ENCODE measurements at places on chromosomes 7 and 10.
A peak's percentile ranks its signal among the peaks of the same experiment; 100 is the strongest.

DNA sequence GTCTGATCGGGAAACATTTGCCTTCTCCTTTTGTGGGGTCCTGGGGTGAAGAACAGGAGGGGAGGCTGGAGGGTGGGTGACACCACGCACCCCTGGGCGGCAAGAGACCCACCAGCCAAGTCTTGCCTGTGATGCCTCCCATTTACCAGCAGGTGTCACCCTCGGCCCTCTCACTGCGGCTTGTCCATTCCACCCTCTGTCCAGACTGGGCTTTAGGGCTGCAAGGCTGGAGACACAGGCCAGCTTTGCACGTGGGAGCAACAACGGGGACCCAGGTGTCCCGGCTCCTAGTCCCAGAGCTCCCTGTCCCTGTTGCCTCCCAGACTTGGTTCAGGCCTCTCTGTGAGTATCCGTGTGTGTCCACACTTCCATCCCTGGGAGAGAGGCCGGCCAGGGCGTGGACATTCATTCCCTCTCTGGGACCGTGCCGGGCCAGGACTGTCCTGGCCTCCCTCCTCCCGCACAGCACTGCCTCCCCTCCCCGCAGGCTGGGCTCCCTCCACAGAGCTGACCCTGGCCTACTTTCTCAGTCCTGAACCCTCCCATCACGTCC lies 36.2 kb upstream of the GTF2IRD1 start:
- DNase-seq, result peak; percentile 63

- DNase-seq, result no peak
Observed at GRCh38 chr10:26478061-26478460, 39.9 kb downstream of the APBB1IP start.

DNA sequence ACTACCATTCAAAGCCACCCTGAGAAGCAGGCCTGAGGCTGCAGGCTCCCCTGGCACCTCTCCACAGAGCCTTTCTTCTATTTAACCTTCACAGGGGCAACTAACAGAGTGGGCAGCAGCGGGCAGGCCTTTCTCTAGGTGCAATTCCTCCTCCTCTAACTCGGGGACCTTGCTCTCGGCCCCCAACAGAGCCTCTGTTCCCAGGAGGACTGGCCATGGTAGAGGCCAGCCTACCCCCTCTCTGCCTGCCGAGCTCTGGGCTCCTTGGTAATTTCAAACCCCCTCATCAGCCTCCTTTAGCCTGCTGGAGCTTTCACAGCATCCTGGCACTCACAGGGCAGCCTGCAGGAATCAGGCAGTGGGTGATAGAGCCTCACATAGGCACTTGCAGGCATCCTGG lies 920.8 kb upstream of the ZNF722 start:
- DNase-seq, result no peak

DNA sequence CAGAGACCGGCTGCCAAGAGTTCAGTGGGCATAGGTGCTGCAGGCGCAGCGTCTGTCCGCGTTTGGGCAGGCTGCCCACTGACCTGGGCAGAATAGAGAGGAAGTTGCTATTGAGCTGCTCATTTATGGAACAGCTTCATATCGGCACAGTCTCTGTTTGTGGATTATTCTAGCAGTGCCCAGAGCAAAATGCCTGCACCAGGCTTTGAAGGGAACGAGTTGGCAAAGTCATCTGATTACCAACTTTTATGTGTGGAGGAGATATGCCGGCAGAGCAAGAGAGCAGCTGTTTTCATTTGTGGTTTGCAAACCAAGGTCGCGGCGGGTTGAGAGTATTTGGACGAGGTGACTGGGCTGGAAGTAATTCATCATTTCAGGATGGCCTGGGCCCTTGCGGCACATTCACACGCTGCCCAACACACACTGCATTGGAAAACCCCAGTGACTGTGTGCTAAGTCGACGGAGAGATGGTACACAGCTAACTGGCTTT lies 228.5 kb downstream of the TCERG1L start:
- no peak for DNase-seq

DNA sequence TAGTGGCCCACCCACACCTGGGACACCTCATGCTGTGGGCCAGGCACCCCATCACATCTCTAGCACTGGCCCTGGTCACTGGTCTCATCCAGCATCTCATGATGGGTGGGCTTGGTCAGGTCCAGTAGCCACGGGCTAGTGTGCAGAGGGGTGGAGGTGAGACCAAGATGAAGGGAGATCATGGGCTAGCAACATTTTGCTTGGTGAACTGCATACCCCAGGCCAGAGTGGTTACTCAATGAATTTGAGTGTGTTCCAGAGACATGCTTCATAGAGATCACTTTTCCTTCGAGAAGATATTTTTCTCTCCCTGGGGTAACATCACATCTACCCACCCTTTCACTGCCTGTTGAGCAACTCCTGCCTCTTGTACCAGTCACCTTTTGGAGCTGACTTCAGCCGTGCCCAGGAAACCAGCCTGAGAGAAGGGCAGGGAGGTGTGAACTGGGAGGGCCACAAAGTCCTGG lies 44.2 kb downstream of the MINDY4 start:
- DNase-seq, result no peak

DNA sequence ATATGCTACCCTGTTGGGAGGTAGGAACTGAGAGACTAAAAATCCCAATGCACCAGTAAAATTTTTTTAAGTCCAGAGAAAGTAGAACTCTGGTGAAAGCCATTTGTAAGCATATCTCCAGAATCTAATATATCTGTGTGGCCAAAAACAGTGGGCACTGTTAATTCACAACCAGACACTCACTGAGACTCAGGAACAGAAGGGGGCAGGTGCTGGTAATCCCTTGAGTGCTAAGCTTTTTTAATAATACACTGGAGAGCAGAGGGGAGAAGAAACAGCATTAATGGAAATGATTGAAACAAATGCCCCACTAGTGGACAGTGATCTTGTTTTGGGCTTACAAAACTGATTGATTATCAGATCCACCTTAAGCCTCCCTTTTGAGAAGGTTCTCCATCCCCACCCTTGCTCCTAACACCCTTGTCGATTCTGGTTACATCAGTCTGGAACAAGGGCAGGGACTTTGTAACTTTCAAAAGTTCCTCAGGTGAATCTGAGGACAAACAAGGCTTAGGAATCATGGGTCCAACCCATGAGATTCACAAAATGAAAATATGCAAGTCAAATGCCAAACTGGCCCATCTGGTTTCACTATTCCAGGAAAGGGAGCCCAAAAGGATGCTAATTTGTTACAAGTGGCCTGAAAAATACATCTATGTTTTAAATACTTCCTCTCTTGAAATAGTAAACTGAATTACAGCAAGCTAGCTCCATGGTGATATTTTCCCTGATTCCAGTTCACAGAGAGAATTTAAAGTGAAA lies 29.7 kb downstream of the PLXNA4 start:
- no peak for DNase-seq

DNA sequence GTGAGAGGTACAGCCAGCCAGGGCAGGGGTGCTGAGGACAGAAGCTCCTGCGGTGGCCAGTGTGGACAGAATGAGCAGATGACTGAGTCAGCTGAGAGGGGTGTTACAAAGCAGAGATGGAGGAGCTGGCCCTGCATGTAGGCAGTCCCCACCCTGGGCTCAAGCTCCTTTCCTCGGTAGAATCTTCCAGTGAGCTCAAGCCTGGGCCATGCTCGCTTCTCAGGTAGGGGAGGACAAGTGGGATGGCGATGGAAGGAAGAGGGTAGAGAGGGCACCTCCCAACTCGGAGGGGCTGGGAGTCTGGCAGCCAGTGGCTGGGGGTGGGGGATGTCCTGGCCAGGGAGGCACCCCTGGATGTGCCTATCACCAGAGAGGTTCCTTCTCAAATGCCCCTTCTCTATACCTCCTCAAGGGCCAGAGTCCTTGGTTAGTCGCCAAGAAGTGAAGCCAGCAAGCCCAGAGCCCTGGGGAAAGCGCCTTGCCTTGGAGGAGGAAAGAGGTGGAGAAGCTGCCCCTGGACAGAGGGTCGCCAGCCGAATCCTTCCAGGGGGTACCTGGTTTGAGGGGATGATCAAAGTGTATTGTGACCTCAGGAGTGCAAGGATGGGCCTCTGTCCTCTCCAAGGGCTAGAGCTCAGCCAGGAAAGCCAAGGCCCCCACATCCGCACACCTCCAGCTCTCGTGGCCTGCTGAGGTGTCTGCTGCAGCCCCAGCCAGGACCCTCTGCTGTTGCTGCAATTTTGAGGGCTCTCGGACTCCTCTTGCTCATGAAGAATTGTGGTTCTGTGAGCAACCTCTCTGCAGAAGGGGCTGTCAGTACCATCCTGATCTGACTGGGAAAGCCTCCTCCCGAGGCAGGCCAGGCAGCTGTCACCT lies 88.6 kb upstream of the MACROH2A2 start:
- no peak for DNase-seq

DNA sequence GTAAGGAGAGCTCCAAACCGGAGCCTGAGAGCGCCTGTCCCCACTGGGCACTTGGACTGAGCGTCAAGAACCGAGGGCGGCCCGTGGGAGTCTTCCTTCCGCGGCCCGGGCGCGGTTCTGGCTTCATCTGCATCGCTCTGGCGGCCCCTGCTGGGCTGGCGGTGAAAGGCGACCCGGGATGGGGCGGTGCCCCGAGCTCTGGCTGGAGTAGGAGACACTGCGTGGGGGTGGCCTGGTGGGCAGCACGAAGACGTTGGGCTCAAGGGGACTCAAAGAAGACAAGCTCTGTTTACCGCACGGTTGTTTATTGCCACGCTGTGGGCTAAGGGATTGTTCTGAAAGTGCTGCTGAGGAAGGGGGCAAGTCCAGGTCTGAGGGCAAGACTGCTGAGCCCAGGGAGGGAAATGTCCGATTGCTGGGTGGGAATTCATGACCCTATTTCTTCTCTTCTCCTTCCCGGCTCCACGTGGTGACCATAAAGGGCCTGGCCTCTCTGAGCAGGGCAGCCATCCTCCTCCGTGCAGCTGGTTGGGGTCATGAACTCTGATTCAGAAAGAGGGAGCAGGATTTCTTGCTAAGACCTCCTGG lies 29.8 kb downstream of the PLAU start:
- peak; percentile 74 for DNase-seq

GRCh38 chr10:80070057-80070456 lies 8.4 kb upstream of the TMEM254 start:
- DNase-seq, result no peak

DNA sequence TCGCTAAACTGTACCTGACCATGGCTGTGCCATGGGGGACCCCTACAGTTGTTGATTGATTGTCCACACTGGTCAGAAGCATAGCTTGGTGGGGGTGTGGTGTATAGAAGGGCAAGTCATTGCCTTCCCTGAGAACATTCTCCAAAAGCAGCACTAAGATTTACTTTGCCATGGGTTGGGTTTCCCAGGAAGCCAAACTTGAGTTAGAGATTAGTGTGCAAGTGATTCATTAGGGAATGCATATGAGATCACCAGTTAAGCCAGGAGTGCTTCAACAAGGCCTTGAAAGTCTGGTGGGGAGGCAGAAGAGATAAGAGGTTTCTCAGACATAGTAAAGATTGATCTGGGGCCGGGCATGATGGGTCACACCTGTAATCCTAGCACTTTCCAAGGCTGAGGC lies 21.4 kb upstream of the TPST1 start:
- peak; percentile 98 for DNase-seq

GRCh38 chr7:42694894-42695507 lies 216.9 kb downstream of the C7orf25 start:
- DNase-seq, result peak; percentile 24

DNA sequence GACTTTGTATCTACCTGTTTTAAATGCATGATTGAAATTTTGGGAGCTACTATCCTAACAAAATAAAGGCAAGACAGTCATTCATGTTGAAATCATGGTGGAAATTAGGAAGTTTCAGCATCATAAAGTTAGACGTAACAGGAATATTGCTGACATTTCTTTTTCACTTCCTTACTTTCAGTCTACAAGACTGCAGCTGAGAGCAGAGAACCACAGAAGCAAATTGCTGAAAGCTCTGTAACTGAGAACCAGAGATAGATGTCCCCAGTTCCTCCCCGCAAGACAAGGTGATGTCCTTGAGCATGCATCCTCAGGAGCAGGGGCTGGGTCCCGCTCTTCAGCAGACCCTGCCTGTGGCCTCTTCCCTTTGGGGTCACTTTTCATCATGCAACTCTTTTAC lies 466.3 kb upstream of the POM121L12 start:
- no peak for DNase-seq

DNA sequence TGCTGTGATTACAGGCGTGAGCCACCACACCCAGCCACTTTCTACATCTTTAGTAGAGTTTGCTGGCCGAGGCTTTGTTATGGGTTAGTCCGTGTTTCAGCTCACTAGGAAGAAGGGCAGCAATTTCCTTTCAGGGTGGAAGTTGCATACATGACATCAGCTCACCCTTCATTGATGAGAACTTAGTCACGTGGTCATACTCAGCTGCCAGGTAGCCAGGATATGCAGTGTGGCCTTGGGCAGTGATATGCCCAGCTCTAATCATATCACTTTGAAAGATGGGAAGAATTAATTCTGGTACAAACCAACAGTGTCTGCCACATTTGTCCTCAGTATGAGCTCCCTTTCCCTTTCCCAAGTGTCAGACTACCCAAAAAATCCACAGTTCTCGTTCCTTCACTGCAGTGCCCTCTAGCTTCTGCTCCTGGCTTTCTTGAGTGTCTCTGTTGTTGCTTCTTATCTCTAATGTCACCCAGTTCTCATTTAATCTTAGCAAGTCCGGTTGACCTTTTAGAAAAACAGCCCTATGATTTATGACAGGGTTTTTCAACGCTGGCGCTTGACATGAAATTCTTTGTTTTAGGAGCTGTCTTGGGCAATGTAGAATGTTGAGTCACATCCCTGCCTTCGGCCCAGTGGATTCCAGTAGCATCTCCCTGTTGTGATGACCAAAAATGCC lies 108.7 kb upstream of the ITGB1 start:
- peak; percentile 77 for DNase-seq

GRCh38 chr7:123689250-123689649 lies 33.6 kb downstream of the LMOD2 start:
- DNase-seq, result peak; percentile 55

DNA sequence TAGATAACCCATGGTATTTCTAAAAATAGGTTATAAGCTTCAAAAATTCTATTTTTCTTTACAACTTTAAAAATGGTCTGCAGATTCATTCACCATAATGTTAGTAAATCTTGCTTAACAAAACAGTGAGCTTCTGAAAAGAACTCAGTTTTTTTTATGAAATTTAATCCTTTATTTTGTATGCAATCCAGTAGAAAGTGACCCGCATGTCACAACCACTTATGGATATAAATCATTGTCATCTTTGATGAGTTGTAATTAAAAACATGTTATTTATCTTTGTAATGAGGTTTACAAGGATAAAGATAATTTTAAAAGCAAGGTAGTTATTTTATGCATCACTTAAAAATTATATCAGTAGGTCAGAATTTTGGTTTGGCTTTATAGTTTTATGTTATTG lies 173.5 kb upstream of the SEMA3A start:
- no peak for DNase-seq

- DNase-seq, result no peak
Observed at GRCh38 chr7:853366-854117, 21.3 kb downstream of the SUN1 start.

GRCh38 chr7:4832711-4833110 lies 29.1 kb downstream of the PAPOLB start:
- DNase-seq, result no peak

DNA sequence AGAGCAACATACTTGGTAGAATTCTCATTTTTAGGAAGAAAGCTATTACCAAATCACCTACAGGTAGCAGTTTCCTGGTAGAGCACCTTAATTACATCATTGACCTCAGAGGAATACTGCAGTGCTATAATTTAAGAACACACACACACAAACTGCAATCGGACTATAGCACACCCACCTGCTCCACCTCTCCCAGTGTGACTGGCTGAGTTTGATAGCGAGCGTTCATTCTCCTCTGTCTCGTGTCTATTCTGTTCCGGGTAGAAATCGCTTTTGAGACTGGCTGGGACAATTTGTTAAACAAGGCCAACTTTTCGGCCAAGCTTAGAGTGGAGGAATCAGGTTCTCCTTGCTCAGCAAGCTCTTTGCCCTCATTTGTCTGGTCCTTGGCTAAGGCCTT lies 110.5 kb downstream of the SVIL start:
- DNase-seq, result no peak

GRCh38 chr10:132675031-132675740 lies 110.8 kb downstream of the NKX6-2 start:
- DNase-seq, result no peak

Data from fibroblast of villous mesenchyme (primary cell).